Cardiac muscle cell (in vitro differentiated cells and primary cell): ENCODE measurements at places on chromosomes 6 and 20. TPM values are rescaled to one million over a fixed set of nuclear protein-coding genes. Genes with fewer than 3 reads are reported as not detected.

DNA sequence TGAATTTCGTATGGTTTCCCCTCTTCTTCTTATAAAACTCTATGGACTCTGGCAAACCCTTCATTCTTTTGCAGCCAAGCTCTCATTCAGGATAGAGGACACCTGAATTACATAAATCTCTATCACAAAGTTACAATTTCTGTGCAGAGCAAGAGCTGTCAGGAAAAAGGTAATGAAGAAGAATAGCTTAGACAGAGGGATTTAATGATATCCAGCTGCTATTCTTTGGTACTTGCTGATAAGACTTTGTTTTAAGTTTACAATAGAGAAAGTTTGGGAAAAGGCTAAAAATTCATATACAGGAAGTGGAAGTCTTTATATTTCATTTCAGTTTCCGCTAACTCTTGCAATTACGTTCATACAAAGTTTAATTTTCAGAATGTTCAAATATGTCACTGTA, 227.0 kb downstream of the FOXC1 start:
- no peaks in the 10 kb centered on the region for H3K36me3 ChIP-seq
- no peaks in the 10 kb centered on the region for H3K4me1 ChIP-seq
- no peaks in the 10 kb centered on the region for H3K27me3 ChIP-seq
- no peak overlapping the region for H3K4me3 ChIP-seq
- no peak for DNase-seq
- no peak overlapping the region for H3K27ac ChIP-seq

GRCh38 chr20:35334311-35335101, 42.3 kb upstream of the FAM83C start:
- H3K27me3 ChIP-seq, result no peaks in the 10 kb centered on the region
- H3K27ac ChIP-seq, result no peak overlapping the region
- H3K4me3 ChIP-seq, result no peak overlapping the region

GRCh38 chr6:4316867-4317400, 181.6 kb upstream of the ECI2 start:
- no peak overlapping the region for H3K4me3 ChIP-seq
- no peak overlapping the region for H3K27ac ChIP-seq
- no peaks in the 10 kb centered on the region for H3K36me3 ChIP-seq

- no peaks in the 10 kb centered on the region for H3K36me3 ChIP-seq
- DNase-seq, result no peak
- no peaks in the 10 kb centered on the region for H3K27me3 ChIP-seq
- H3K27ac ChIP-seq, result no peak overlapping the region
- H3K4me3 ChIP-seq, result no peak overlapping the region
Observed at GRCh38 chr6:99002831-99003230, 55.1 kb upstream of the FBXL4 start.

DNA sequence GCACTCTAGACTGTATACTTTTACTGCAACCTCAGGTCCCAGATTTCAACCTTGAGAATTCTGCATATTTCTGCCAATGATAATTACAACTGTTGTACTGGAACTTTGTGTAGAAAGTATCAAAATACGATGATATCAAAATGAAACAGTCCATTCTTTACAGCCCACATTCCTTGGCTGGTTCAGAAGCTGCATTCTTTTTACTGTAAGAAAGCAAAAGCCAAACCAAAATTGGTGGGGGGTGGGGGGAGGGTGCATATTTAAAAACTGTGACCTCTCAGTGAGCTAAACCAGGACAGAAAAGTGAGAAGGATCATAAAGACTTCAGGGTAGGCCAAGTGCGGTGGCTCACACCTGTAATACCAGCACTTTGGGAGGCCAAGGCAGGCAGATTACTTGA, 41.8 kb upstream of the UBR2 start:
- no peaks in the 10 kb centered on the region for H3K36me3 ChIP-seq

DNA sequence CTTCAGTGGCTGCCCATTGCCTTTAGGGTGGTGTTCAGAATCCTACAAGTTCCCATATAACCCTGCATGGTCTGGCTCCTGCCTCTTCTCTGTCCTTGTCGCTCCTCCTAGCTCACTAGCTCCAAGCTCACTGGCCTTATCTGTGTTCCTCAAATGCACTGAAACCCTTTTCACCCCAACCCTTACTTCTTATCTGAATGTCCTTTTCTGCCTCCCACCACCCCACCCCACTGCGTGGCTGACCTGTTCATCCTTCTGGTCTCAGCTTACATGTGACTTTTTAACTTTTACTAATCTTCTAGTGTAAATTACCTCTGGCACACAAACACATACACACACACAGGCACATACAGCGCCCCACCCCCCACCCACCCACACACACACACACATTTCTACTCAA, 41.0 kb upstream of the GLP1R start:
- no peaks in the 10 kb centered on the region for H3K36me3 ChIP-seq
- H3K4me3 ChIP-seq, result no peak overlapping the region
- no peaks in the 10 kb centered on the region for H3K4me1 ChIP-seq

DNA sequence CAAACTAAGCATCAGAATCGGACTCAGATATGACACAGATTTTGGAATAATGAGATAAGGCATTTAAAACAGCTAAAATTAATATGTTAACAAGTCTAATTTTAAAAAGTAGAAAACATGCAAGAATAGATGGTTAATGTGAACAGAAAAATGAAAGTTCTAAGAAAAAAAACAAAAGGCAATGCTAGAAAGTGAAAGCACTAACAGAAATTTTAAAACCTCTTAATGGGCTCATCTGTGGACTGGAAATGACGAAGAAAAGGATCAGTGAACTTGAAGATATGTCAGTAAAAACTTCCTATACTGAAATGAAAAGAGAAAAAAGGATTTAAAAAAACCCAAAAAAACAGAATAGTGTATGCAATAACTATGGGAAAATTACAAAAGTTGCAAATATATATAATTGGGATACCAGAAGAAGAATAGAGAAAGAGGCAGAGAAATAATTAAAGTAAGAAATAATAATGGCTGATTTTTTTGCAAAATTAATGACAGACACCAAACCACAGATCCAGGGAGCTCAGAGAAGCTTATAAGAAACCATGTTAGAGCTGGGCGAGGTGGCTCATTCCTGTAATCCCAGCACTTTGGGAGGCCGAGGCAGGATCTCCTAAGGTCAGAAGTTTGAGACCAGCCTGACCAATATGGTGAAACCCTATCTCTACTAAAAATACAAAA, 61.7 kb upstream of the KIF13A start:
- H3K4me3 ChIP-seq, result no peak overlapping the region
- peaks cover 24% of the 10 kb centered on the region for H3K4me1 ChIP-seq
- no peak overlapping the region for H3K27ac ChIP-seq
- DNase-seq, result no peak
- H3K36me3 ChIP-seq, result no peaks in the 10 kb centered on the region

- peak; percentile 69 for DNase-seq
- H3K4me3 ChIP-seq, result no peak overlapping the region
- H3K27me3 ChIP-seq, result no peaks in the 10 kb centered on the region
- no peaks in the 10 kb centered on the region for H3K36me3 ChIP-seq
Observed at GRCh38 chr6:105431226-105431625, 28.3 kb upstream of the PREP start.

- no peak overlapping the region for H3K4me3 ChIP-seq
- no peak for DNase-seq
- peaks cover 9% of the 10 kb centered on the region for H3K4me1 ChIP-seq
Observed at GRCh38 chr6:75262716-75263400, 19.3 kb upstream of the COX7A2 start.

GRCh38 chr6:125809570-125810170, 18.9 kb downstream of the NCOA7 start:
- peaks cover 2% of the 10 kb centered on the region for H3K4me1 ChIP-seq
- no peaks in the 10 kb centered on the region for H3K36me3 ChIP-seq
- no peaks in the 10 kb centered on the region for H3K27me3 ChIP-seq
- no peak for DNase-seq
- no peak overlapping the region for H3K4me3 ChIP-seq

DNA sequence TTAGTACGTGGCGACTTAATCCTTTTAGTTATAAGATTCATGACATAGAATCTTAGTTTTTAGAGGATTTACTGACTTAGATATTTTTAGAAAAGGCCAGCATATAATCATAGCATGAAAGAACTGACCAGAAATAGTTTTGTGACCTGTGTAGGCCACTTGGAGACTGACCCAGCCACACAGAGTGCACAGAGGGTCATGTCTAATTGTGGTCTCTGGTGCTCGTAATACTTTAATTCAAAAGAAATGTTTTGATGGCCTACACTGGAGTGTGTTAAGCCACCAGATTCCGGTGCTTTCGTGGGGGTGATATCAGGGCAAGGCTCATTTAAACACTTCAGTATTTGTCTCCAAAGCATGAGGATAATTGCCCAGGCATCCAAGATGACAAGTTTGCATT, 11.4 kb downstream of the PCMTD2 start:
- H3K27me3 ChIP-seq, result no peaks in the 10 kb centered on the region
- peak overlapping the region; percentile 54 for H3K27ac ChIP-seq
- H3K4me1 ChIP-seq, result peaks cover 52% of the 10 kb centered on the region
- DNase-seq, result no peak
- no peak overlapping the region for H3K4me3 ChIP-seq

DNA sequence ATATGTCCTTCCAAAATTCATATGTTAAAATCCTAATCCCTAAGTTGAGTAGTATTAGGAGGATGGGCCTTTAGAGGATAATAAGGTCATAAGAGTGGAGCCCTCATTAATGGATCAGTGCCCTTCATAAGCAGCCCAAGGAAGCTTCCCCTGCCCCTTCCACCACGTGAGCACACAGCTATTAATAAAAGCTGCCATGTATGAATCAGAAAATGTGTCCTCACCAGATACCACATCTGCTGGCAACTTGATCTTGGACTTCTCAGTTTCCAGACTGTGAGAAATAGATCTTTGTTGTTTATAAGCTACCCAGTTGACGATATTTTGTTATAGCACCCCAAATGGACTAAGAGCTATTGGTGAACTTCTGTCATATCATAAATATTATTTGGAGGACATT, 207.7 kb upstream of the HDDC2 start:
- H3K36me3 ChIP-seq, result no peaks in the 10 kb centered on the region
- no peak overlapping the region for H3K27ac ChIP-seq
- no peak for DNase-seq
- H3K4me3 ChIP-seq, result no peak overlapping the region
- H3K27me3 ChIP-seq, result no peaks in the 10 kb centered on the region
- no peaks in the 10 kb centered on the region for H3K4me1 ChIP-seq

GRCh38 chr6:4506792-4507191, 269.4 kb upstream of the CDYL start:
- H3K4me3 ChIP-seq, result no peak overlapping the region
- H3K27me3 ChIP-seq, result no peaks in the 10 kb centered on the region
- peaks cover 4% of the 10 kb centered on the region for H3K4me1 ChIP-seq

GRCh38 chr6:106385530-106385929, 25.0 kb downstream of the CRYBG1 start:
- H3K4me1 ChIP-seq, result peaks cover 3% of the 10 kb centered on the region
- H3K36me3 ChIP-seq, result no peaks in the 10 kb centered on the region
- DNase-seq, result no peak
- no peak overlapping the region for H3K4me3 ChIP-seq
- no peak overlapping the region for H3K27ac ChIP-seq

- no peak overlapping the region for H3K4me3 ChIP-seq
- no peak for DNase-seq
- H3K36me3 ChIP-seq, result no peaks in the 10 kb centered on the region
- H3K27ac ChIP-seq, result no peak overlapping the region
- no peaks in the 10 kb centered on the region for H3K4me1 ChIP-seq
Observed at GRCh38 chr6:54722328-54722727, 124.2 kb upstream of the FAM83B start.

DNA sequence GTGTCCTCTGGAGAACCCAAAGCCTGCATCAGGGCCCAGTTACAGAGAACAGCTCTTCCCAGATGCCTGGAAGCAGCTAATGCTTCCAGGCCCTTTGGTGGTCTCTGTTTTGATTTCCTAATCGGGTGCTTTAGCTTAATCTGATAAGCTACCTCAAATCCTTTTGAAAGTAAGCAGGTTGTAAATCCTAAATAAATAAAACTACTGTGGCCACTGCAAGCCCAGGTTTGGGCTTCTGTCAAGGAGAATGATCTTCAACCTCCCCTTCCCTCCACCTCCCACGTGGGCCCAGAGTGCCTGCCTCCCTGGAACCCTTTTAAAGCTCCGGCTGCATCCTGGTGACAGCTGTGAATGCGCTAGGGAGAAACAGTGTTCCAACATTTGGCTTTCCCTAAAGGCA, 25.2 kb upstream of the FYN start:
- DNase-seq, result no peak
- H3K27me3 ChIP-seq, result no peaks in the 10 kb centered on the region
- no peaks in the 10 kb centered on the region for H3K36me3 ChIP-seq
- no peak overlapping the region for H3K27ac ChIP-seq

- H3K4me1 ChIP-seq, result no peaks in the 10 kb centered on the region
- DNase-seq, result no peak
- H3K27me3 ChIP-seq, result no peaks in the 10 kb centered on the region
- no peak overlapping the region for H3K4me3 ChIP-seq
- H3K27ac ChIP-seq, result no peak overlapping the region
- H3K36me3 ChIP-seq, result no peaks in the 10 kb centered on the region
Observed at GRCh38 chr6:63502156-63502555, 70.1 kb upstream of the LOC128125822 start.

DNA sequence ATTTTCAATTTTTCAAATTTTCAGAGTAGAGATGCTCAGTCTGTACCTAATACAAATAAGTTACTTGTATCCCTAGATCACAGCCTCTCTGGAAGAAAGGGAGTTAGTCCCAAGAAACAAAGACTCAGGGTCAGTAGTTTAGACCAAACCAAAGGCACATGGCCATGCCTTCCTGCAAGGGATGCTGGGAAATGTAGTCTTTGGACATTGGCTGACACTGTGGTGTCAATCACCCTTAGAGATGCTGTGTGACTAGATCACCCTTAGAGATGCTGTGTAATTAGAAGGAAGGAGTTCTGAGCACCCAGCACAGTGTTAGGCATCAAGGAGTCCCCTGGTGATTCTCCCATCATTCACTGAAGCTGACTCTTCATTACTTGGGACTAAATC, 202.1 kb downstream of the NFATC2 start:
- no peaks in the 10 kb centered on the region for H3K4me1 ChIP-seq
- no peak overlapping the region for H3K27ac ChIP-seq
- no peaks in the 10 kb centered on the region for H3K27me3 ChIP-seq
- H3K4me3 ChIP-seq, result no peak overlapping the region
- DNase-seq, result no peak

GRCh38 chr20:24585796-24586522, 116.5 kb downstream of the SYNDIG1 start:
- no peak overlapping the region for H3K27ac ChIP-seq
- H3K36me3 ChIP-seq, result no peaks in the 10 kb centered on the region
- no peak for DNase-seq
- H3K4me1 ChIP-seq, result no peaks in the 10 kb centered on the region
- no peak overlapping the region for H3K4me3 ChIP-seq

- no peak overlapping the region for H3K4me3 ChIP-seq
- DNase-seq, result no peak
- no peak overlapping the region for H3K27ac ChIP-seq
- H3K36me3 ChIP-seq, result no peaks in the 10 kb centered on the region
- H3K27me3 ChIP-seq, result no peaks in the 10 kb centered on the region
Observed at GRCh38 chr6:52157301-52157941, 28.8 kb upstream of the IL17A start.

GRCh38 chr6:163723759-163724158, 309.2 kb downstream of the QKI start:
- H3K27ac ChIP-seq, result no peak overlapping the region
- no peaks in the 10 kb centered on the region for H3K36me3 ChIP-seq
- H3K4me1 ChIP-seq, result peaks cover 7% of the 10 kb centered on the region
- no peak for DNase-seq
- H3K4me3 ChIP-seq, result no peak overlapping the region

The GSTA3 gene
- 0.32 TPM in 1 of 2 replicates, not detected in the other for total RNA-seq

The RNF39 gene
- not detected in 2 replicates for total RNA-seq

The SYNDIG1 gene
- 1.7 and 2.5 TPM in 2 replicates for total RNA-seq

The ISM1 gene
- total RNA-seq, result 0.07 and 0.21 TPM in 2 replicates

The SIRPD gene
- not detected in 2 replicates for total RNA-seq

The PRDM1 gene
- 0.56 and 2.4 TPM in 2 replicates for total RNA-seq

The MRPS10 gene
- total RNA-seq, result 15.8 and 20.6 TPM in 2 replicates

The LRP11 gene
- 11.3 and 11.9 TPM in 2 replicates for total RNA-seq
